ENCODE measurements at places on chromosomes 6 and 20.

DNA sequence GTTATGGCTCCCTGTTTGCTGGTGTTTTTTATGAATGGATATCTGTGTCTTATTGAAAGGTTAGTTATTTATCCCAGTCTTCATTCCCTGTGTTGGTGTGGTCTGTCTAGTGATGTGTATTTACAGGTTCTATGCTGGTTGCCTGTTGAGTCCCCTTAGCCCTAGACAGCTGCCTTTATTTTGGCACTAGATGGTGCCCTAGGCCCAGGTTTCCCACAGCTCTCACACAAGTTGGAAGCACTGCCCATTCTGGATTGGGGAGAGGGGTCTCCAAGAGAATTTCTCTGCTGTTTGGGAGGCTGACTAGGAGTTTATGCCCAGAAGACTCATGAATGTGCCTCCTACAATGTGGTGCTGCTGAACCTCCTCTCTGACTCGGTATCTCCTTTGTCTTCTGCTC is 12.4 kb downstream of the GRM1 start:
- DNase-seq, result no peak

DNA sequence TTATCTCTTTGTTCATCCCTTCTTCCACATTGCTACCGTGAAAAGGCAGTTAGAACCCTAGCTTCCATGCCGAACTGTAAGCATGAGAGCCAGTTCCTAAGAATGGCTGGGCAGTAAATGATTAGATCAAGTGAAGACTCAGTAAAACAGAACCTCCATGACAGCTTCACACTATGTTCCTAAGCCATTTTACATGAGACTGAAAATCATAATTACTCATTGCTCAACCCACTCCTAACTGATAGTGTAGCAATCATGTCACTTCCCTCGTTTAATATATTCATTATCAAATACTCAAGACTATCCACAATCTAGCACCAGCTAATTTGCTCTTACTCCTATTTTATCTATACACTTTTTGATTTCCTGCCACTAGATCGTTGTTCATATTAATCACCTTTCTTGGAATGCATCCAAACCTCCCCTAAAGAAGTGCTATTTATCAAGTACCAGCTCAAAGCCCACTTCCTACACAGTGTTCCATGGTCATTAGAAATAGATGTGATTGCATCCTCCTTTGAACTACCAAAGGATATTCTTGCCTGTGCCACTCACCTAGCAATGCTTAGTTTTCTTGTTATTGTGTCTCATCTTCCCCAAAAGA is 6.0 kb downstream of the TMEM30A start:
- DNase-seq, result no peak

GRCh38 chr6:121171879-121172278 is 162.4 kb downstream of the TBC1D32 start:
- DNase-seq, result no peak

DNA sequence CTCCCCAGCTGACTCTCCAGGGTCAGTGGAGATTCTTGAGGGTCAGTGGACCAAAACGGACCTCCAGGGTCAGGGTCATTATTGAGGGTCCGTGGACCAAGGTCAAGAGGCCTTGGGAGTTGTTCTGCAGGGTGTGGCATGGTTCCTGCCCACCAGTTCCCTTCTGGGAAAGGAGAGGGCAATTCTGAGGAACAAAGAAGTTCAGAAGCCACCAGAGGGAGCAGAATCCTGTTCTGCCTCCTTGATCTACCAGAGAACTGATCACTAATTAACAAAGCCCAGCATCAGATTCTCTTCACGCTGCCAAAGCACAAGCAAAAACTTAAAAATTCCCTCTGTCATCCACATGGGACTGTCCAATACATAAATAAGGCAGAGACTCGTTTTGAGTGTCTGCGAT is 263.4 kb downstream of the DHX35 start:
- DNase-seq, result no peak

- no peak for DNase-seq
Observed at GRCh38 chr20:63004607-63005364, 2.0 kb downstream of the BHLHE23 start.

- DNase-seq, result no peak
Observed at GRCh38 chr6:168597471-168597875, 156.5 kb downstream of the SMOC2 start.

- no peak for DNase-seq
Observed at GRCh38 chr20:44549123-44549522, 27.3 kb upstream of the SERINC3 start.

DNA sequence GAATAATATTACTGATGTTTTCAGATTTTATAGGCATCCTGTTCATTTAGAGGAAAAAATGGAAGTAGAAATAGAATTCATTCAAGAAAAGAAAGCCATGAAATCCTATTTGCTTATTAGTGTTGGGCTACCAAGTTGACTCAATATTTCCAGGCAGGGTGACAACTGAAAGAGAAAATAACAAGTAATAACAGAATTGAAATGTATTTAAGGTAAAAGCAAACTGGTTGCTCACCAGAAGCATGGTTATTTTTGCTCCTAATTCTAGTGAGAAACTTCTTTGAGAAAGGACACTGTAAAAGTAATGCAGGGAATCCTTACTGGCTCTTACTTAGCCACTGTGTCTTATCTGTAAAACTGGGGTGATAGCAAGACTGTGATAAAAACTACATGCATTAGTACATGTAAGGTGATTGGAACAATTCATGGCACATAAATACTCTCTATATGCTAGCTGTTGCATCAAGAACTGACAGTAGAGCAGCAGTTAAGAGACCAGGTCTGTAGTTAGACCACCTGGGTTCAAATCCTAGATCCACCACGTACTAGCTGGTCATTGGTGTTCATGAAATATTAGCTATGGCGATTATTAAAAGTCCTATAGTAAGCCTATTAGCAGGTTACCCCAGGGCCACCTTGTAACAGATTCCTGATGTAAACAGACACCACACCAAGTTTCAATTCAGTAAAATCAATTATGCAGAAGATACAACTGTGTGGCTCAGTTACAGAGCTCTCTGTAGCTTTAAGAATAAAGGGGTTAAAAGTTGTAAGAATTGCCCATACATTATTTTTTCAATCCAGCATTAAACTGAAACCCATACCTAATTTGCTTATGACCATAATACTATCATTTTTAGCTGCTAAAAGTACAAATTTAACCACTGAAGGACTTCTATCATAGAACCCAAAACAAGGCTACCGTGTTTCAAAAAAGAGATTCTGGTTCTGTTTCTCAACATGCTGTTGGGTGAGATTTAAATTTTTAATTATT is 159.2 kb upstream of the COL21A1 start:
- no peak for DNase-seq

DNA sequence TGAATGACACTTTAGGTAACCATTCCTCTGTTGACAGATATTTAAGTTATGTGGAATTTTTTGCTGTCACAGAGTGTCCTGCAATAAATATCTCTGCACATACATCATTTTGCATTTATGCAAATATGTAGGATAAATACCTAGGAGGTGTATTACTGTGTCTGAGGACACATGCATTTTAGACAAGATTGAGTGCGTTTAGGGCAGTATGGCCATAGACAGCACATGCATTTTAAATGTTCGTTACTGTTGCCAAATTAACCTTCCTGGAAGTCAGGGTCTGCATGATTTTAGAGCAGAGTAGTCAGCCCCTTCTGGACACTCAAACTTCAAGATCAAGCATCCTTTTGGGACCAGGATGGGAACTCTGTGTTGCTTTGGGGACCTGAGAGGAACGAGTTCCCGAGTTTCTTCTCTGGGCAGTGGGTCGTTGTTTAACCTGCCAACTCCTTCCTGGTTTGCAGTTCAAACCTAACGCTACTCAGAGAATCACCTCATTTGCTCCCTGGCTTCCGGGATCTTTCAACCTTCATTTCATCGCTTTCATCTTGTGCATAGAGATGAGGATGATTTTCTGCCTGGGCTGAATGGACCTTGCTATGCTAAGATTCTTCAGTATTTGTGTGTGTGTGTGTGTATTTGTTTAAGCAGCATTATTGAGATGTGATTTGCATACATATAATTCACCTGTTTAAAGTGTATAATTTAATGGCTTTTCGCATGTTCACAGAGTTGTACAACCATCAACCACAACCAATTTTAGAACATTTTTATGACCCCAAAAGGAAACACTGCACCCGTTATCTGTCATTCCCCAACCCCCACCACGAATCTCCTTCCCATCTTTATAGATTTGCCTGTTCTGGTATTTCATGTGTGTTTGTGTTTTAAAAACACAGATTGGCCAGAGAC is 9.8 kb downstream of the BCAS4 start:
- DNase-seq, result peak; percentile 56

DNA sequence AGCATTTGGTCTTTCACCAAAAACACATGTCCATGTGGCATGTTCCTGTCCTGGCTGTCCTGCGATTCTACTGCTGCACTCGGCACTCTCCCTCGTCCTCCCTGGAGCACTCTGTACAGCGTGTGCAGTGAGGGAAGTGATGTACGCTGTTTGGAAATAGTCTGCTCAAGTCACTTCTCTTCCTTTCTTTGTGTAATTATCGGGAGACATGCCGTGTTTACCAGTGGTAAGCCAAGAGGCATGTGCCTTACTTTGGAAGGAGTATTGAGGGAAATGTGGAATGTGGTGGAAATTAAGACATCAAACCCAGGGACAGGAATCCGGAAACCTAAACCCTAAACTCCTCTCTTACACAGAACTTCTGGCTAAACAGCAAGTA is 268.5 kb upstream of the FOXQ1 start:
- no peak for DNase-seq

DNA sequence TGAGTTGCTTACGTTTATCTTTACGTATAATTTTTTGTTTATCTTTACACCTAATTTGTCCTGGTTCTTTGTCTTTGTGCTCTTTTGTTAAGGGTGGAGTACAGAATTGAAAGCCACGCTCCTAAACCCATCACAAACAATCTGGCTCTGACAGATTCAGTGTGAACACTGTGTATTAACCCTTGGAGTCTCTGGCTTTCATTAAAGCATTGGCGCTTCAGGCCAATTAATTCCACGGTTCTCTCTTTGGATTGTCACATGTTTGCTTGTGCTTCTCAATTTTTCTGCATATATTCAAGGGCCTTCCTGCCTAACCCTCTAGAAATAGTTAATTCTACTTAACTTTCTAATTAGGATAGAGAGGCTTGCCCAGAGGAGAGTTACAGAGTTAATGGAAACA is 38.6 kb downstream of the NKX2-4 start:
- no peak for DNase-seq

DNA sequence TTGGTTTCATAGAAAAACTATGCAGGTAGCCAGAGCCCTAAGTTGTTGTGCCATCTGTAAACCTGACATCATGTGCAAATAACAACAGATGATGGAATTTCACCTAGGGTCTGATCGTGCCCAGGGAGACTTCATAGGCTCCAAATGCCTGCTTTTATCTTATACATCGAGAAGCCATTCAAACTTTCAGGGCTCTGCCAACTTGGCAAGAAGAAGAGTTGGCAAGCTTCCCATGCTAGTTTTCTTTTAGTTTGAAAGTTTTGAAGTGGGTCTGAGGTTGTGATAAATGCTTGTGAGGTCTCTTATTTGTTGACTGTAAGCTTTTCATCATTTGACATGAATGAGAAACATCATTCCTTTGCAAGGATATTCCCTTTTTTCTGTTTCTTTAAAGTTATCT is 175.4 kb upstream of the FLRT3 start:
- no peak for DNase-seq

GRCh38 chr6:131831392-131831791 is 23.6 kb downstream of the ENPP1 start:
- DNase-seq, result no peak

GRCh38 chr20:46678516-46678915 is 10.7 kb downstream of the TP53RK start:
- DNase-seq, result no peak

- DNase-seq, result no peak
Observed at GRCh38 chr6:169794317-169795055, 43.1 kb downstream of the ERMARD start.

GRCh38 chr6:125377621-125378020 is 75.9 kb upstream of the HDDC2 start:
- DNase-seq, result no peak

DNA sequence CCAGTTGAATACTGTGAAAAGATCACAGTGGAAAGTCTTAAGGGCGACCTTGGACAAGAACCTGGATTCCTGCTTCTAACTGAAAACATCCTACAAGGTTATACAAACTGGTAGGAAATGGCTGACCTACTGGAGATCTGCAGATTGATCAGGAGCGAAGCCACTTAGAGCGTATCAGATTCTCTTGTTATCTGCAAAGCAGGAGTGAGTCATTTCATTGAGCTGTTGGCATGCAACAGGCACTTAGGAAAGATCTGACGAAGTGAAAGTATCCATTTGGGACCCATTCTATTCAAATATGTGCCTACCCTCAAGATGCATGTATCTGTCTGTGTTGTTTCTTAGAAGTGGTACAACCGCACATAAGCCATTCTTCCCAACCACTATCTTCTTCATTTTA is 131.2 kb upstream of the RIN2 start:
- no peak for DNase-seq

GRCh38 chr6:132115714-132116366 is 164.7 kb upstream of the CCN2 start:
- DNase-seq, result no peak

- DNase-seq, result no peak
Observed at GRCh38 chr6:168690271-168690670, 249.3 kb downstream of the SMOC2 start.

- no peak for DNase-seq
Observed at GRCh38 chr6:2485116-2485515, 239.7 kb upstream of the GMDS start.
